ENCODE measurements at places on chromosomes 7 and 10.

- DNase-seq: no peak
Measured at GRCh38 chr7:66869660-66870450, 51.2 kb upstream of the TMEM248 start.

GRCh38 chr7:35316549-35316948 is 62.6 kb upstream of the TBX20 start:
- DNase-seq: no peak

DNA sequence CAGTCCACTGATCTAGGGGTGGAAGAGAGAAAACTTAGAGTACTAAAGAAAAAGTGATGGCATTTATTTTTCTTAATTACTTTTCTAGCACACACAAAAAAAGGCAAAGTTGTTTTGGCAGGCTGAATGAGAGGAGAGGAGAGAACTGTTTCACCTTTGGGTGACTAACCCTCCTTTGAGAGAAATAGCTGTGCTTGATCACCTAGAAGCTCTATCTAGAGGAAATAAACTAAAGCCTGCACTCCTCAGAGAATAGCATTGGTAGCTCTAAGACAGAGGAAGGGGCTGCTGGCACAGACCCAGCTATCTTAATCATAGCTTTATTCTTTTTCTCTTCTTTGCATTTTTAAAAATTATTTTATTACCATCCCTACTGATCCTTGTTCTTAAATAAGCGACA is 6.3 kb downstream of the TMEM243 start:
- no peak for DNase-seq

DNA sequence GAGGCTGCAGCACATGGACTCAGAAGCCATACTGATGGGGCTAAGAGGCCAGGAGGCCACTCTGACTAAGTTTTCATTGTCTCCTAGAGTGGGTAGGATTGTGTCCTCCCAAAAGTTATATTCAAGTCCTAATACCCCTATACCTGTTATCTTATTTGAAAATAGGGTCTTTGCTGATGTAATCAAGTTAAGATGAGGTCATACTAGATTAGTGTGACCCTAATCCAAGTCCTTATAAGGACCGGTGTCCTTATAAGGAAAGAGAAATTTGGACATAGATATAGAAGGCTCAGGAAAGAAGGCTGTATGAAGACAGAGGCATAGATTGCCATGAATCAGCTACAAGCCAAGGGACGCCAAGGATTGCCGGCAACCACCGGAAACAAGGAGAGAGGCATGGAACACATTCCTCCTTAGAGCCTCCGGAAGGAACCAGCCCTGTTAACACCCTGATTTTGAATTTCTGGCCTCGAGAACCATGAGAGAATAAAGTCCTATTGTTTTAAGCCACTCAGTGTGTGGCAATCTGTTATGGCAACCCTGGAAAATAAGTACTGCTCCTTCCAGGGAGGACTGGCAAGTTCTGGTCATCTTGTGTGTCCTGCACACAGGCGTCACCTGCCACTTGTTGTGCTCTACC is 157.0 kb downstream of the EMX2 start:
- DNase-seq: no peak

GRCh38 chr10:22853906-22854447 is 73.9 kb upstream of the ARMC3 start:
- no peak for DNase-seq

DNA sequence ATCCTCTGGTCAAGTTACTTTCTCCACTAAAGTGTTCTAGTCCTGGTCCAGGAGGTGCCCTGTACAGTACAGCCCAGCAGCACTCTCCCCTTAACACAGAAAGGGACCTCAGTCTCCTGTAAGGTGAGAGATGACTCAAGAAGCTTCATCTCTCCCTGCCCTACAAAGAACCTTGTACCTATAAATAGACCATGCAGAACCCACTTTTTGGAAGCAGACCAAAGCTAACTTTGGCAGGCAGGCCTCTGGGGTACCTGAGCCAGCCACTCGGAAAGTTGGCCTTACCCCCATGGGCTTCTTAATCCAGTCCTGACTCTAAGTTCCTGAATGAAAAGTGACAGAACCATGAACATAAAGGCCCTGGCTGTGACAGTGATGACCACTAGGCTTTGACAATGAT is 454.8 kb downstream of the KCNMA1 start:
- DNase-seq: no peak

DNA sequence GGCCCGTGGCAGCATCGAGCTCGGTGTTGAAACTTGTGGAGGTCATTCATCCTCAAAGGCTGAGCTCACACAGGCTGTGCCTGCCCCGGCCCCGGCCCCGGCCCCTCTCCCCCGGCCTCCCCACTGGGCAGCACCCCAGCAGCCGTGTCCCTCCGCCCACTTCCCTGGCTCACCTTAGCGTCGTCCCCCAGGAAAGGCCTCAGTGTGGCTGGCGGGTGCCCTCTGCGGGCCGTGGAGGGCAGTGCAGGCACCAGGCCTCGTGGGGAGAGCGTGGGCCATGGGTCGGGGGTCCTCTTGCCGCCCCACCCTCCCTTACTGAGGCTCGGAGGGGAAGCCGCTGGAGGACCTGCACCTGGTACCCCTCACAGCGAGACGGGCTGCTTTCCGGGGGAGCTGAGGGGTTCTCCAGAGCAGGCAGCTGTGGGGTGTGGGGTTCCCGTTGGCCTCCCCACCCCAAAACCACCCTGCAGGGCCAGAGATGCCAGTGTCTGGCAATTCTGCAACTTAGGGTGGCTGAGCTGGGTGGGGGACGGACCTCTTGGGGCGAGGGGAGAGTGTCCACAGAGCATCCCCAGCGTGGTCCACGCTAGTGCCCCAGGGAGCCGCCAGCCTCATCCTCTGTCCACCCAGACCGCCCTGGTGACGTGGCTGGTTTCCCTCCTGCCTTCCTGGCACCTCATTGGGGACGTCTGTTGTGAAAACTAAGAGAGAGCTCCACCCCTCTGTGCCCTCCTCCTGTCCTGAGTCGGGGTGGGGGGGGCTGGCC is 44.2 kb upstream of the DPYSL4 start:
- DNase-seq: no peak

GRCh38 chr7:113321201-113321600 is 202.8 kb upstream of the SMIM30 start:
- DNase-seq: no peak

DNA sequence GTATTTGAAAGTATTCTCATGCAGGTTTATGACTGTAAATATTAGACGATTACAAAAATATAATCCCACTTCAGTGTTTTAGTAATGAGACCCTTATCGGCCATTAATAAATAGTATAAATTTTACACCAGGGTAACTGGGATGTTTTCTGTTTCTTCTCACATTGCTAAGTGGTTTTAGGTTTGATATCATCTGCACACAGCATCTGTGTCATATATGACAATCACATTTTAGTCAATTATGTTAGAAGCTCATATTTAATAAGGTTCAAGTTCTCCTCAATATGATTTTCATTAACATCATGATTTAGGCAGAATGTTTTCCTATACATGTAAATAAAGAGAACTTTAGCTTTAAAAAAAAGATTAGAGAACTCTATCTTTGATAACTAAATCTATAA is 66.8 kb downstream of the ATAD1 start:
- no peak for DNase-seq

DNA sequence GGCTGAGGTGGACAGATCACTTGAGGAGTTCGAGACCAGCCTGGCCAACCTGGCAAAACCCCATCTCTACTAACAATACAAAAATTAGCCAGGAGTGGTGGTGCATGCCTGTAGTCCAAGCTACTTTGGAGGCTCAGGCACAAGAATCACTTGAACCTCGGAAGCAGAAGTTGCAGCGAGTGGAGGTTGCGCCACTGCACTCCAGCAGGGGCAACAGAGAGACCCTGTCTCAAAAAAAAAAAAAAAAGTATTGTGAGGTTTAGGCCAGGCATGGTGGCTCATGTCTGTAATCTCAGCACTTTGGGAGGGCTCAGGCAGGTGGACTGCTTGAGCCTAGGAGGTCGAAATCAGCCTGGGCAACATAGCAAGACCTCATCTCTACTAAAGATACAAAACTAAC is 16.0 kb downstream of the TET1 start:
- DNase-seq: no peak

DNA sequence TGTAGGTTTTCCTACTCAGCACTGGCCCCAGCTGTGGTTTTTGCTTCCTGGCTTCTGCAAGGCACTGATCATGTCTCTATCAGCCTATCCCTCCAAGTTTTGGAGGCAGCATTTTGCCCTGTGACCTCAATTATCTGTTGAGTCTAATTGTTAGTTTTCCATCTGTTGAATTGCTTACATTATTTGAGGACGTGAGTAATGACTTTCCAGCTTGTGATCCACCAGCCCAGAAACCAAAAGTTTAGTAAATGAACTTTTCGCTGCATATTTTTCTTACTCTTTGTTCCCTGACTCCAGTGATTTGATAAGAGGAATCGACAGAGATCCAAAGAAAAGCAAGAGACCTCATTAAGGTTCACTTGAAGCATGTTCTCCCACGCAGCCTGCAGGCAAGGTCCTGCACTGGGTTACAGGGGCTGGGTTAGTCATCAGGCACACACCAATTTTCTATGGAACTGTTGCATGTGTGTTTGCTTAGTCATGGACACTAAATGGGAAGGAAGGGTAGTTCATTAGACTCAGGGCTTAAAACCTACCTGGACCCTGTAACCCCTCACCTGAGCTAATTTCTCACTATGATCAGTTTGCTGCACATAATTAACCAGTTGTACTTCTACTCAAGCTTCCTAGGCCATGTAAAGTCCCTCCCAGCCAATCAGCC is 57.2 kb downstream of the AKR1E2 start:
- DNase-seq: no peak

DNA sequence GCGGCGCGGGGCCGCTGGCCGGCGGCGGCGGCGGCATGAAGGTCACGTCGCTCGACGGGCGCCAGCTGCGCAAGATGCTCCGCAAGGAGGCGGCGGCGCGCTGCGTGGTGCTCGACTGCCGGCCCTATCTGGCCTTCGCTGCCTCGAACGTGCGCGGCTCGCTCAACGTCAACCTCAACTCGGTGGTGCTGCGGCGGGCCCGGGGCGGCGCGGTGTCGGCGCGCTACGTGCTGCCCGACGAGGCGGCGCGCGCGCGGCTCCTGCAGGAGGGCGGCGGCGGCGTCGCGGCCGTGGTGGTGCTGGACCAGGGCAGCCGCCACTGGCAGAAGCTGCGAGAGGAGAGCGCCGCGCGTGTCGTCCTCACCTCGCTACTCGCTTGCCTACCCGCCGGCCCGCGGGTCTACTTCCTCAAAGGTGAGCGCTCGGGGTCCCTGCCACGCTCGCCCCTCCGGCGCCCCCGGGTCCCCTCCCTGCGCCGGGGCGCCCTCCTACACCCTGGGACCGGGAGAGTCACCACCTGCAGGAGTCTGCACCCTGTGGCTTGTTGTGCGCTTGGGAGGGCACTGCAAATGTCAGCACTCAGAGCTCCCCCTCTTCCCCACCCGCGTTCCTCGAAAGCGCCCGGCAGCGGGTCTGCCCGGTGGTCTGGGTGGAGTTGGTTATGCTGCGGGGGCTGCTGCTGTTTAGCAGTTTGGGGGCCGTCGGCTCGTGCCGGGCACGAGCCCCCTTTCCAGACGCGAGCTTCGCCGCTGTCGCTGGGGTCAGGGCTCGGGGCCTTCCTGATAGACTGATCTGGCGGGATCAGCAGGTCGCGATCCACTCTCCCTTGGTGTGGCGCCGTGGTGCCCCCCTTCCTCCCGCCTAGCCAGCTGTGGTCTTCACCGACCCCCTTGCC is 627 bp downstream of the DUSP5 start:
- peak; percentile 6 for DNase-seq

GRCh38 chr7:153301936-153302335 is 542.4 kb downstream of the ACTR3B start:
- DNase-seq: no peak

DNA sequence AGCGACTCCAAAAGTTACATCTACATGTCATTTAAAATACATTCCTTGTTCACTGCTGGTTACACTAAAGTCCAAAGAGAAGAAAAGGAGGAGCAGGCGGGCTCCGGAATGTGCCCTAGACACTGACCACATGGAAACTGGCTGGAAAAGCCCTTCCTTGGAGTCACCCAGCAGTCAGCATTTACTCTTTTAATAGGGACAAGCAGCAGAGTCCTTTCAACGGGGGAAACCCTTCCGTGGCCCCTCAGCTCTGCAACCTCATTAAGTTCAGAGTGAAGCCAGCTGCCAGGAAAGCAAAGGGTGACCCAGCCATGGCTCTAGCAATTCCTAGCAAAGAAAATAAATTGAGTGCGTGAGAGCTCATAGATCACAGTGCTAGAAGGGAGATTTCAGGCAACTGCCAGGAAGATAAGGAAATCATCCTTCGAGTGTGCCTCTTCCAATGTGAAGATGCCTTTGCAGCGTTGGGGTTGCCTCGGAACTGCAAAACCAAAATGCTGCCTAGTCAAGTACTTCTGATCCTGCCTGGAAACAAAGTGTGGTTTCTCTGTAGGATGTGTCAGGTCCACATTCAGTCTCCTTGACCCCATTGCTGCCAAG is 101.6 kb downstream of the SORBS1 start:
- no peak for DNase-seq

- no peak for DNase-seq
Measured at GRCh38 chr7:119974972-119975371, 298.0 kb upstream of the KCND2 start.

DNA sequence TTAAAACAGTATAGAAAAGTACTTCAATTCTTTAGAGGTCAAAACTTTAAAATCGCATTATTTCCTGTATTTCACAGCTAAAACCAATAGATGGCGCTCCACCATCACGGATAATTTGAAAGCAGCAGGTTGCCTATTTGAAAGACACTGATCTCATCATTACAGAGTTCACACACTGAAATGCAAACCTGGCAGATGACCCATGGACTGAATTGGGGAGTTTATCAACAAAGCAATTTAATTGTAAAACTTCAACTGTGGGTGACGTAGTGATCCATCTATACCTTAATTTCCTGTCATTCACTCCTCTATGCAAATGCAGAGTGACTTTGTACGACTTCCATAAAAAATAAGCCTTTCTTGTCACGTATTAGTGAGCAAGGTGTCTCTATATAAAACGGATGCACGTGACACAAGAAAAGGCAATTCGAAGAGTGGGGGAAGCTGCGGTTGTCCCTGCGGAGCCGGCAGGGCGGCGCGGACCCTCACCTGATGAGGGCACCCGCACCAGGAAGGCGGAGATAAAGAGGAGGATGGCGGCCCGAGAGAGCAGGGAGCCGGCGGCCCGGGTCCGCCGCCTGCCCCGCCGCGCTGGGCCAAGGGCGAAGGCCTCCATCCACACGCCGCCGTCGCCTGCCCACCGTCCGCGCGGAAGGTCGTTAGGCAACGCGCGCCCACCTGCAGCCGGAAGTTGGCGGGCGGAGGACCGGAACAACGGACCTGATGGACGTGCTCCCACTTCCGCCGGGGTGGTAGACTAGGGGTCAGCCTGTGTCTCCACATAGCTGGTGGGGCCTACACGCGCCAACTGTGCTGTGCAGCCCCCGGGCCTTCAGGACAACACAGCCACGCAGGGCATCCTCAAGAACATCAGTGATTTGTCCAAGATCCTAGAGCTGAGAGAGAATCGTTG is at the start of gene ZPBP:
TSS of gene ZPBP (minus strand) at position 668 of the 913 bp plus-strand sequence. CDS start at position 616, 52 bp downstream.
- peak; percentile 14 for DNase-seq

DNA sequence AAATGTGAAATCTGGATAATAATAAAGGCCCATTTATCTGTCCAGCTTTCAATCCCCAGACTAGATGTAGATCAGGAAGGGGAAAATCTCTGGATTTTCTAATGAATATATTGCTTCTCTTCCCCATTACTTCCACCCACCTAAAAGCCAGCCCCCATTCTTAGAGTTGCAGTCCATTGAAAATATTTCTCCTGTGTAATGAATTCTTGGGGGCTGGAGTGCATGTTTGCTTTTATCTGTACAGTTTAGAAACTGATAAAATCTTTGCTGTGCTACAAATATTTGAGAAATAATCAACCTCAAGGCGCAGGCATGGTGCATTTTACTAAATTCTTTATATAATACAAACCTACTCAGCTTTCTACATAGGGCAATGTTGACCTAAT is 180.8 kb downstream of the ARID5B start:
- DNase-seq: no peak

GRCh38 chr7:7696458-7697119 is 21.8 kb downstream of the RPA3 start:
- no peak for DNase-seq

Measured in NCI-H748 treated with DMSO at 0.1 percent for 48 hours (cell line).